ENCODE measurements at places on chromosomes 13 and 19. TPM values are rescaled to one million over a fixed set of nuclear protein-coding genes. Genes with fewer than 3 reads are reported as not detected.

DNA sequence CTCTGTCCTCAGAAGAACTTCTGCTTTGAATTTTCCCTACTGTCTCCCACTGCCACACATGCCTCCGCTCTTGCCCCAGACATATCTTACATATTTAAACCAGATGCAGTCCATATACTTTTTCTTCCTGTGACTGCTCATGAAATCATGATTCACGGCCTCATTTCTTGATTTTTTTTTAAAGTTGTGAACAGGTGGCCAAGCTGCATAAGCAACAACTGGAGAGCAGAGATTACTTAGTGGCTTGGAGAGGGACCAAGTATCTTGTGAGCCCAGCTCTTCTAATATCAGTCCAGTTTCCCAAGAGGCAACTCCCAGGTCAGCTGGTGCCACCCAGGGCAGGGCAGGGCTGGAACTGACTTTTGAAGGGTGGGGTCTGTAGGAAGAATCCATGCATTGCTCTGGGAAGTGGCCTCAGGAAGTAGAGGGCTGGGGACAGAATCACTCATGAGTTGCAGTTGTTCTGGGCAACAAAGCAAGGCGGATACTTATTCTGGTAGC, 152.4 kb downstream of the LMO7 start:
- no peaks in the 10 kb centered on the region for H3K27me3 ChIP-seq
- H3K36me3 ChIP-seq = no peaks in the 10 kb centered on the region
- H3K4me1 ChIP-seq = no peaks in the 10 kb centered on the region
- DNase-seq = no peak

- H3K27ac ChIP-seq = no peak overlapping the region
- no peaks in the 10 kb centered on the region for H3K36me3 ChIP-seq
- no peaks in the 10 kb centered on the region for H3K4me1 ChIP-seq
- no peaks in the 10 kb centered on the region for H3K27me3 ChIP-seq
- H3K4me3 ChIP-seq = no peak overlapping the region
Observed at GRCh38 chr19:27966390-27966816, 1246.5 kb downstream of the UQCRFS1 start.

GRCh38 chr19:3281026-3281425, 56.6 kb downstream of the CELF5 start:
- H3K4me1 ChIP-seq = peaks cover 23% of the 10 kb centered on the region
- no peak overlapping the region for H3K27ac ChIP-seq
- H3K4me3 ChIP-seq = no peak overlapping the region
- no peaks in the 10 kb centered on the region for H3K27me3 ChIP-seq
- no peaks in the 10 kb centered on the region for H3K36me3 ChIP-seq
- DNase-seq = no peak

- no peaks in the 10 kb centered on the region for H3K36me3 ChIP-seq
- no peak overlapping the region for H3K27ac ChIP-seq
- H3K4me3 ChIP-seq = no peak overlapping the region
- DNase-seq = no peak
Observed at GRCh38 chr19:5889288-5889971, 14.2 kb downstream of the NDUFA11 start.

DNA sequence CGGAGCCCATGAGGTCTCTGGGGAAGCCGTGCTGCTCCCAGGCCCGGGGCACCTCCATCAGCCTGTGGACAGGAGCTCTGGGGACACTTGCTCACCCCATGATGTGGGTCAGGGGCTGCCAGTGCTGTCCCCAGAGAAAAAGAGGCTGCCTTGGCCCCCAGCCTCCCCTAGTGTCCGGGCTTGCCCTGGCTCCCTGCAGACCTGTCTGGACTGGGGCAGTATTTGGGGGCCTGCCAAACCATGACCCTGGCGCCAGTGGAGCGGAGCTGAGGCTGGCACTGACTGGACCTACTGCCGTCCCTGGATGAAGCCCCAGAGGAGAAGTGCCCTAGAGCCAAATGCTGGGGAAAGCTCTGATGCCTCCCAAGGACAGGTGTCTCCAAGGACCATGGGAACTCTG, 30.4 kb downstream of the ELAVL1 start:
- H3K27ac ChIP-seq = no peak overlapping the region
- DNase-seq = no peak
- H3K4me1 ChIP-seq = no peaks in the 10 kb centered on the region
- H3K36me3 ChIP-seq = peaks cover 52% of the 10 kb centered on the region
- H3K4me3 ChIP-seq = no peak overlapping the region

DNA sequence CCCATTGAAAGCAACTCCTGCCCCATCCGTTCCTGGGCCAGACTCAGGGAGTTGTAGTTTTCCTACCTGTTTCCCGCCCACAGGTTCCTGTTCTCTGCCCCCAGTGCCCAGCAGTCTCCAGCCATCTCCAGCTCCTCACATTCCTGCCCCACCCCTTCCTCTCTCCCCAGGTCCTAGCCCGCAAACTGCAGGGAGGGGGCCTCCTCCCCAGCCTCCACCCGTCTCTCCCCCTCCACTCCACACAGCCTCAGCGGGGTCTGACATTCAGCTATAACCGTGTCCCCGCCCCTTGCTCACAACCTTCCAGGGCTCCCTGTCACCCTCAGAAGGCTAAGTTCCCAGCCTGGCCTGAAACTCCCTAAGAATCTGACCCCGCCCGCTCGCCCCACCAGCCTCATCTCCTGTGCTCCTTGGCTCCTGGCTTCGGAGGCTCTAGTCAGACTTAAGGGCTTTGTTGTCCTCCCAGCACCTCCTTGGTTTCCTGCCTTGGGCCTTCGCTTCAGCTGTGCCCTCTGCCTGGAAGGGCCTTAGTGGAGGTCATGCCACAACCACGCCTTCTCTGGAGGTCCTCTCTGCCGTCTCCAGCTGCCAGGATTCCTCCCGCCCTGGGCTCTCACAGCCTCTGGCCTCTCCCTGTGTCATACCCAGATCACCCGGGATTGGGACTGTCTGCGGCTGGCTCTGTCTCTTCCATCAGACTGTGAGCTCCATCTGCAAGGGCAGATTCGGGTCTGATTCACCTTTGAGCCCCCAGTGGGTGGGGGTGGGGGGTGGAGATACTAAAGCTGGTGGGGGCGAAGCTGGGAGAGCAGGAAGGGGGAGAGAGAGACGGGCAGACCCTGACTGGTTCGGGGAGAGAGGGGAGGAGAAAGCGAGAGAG, 5.1 kb upstream of the SPACA6 start:
- H3K4me3 ChIP-seq = no peak overlapping the region
- no peaks in the 10 kb centered on the region for H3K27me3 ChIP-seq
- peaks cover 6% of the 10 kb centered on the region for H3K4me1 ChIP-seq
- H3K27ac ChIP-seq = no peak overlapping the region

DNA sequence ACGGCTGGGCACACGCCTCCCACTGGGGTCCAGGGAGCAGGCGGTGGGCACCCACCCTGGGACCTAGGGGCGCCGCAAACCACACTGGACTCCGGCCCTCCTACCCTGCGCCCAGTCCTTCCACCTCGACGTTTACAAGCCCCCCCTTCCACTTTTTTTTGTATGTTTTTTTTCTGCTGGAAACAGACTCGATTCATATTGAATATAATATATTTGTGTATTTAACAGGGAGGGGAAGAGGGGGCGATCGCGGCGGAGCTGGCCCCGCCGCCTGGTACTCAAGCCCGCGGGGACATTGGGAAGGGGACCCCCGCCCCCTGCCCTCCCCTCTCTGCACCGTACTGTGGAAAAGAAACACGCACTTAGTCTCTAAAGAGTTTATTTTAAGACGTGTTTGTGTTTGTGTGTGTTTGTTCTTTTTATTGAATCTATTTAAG, 1.6 kb downstream of the JUNB start:
- H3K36me3 ChIP-seq = peaks cover 4% of the 10 kb centered on the region
- H3K27me3 ChIP-seq = no peaks in the 10 kb centered on the region
- peak overlapping the region; percentile 88 for H3K4me3 ChIP-seq
- peaks cover 50% of the 10 kb centered on the region for H3K4me1 ChIP-seq
- H3K27ac ChIP-seq = peak overlapping the region; percentile 100

DNA sequence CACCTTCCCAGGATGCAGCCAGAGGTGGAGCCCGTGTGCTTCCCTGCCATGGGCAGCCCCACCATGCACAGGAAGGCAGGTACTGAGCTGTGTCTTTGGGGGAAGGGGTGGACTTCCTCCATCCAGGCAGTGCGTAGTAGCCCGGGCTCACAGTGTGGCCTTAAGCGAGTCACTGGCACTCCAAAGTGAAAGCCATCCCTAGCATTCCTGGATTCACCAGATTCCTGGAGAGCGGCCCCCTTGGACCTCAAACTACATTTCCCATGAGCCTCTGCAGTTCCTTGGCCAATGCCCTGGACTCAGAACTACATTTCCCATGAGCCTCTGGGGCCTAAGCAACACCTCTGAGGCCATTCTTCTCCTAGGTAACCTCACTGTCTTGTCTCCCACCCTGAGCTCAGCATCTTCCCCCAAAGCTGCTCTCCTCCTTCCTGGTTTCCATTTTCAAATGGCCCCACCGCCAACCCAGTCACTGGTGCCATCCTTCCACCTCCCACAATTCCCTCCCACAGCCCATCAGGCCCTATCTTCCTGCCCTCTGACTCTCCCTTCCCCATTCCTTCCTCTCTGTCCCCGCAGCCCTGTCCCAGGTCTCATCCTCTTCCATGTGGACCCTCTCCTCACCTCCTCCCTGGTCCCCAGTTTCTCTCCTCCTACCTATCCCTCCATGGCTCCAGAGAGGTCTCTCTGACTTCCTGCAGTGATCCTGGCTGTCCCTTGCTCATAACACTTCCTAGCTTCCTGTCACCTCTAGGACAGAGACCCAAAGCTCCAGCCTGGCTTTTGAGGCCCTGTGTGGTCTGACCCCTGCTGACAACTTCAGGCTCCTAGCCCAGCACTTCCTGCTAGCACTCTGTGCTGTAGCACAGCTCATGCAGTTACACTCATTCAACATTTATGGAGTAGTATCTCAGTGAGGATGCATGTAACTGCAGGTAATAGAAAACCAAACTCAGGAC, at the start of gene C19orf81:
C19orf81 (plus strand) TSS at position 13 of the 959 bp plus-strand sequence; CDS start at position 13, 0 bp downstream.
- H3K27ac ChIP-seq = no peak within 1 kb of the TSS
- no peaks in the 10 kb centered on the region for H3K4me1 ChIP-seq
- DNase-seq = no peak
- no peak within 1 kb of the TSS for H3K4me3 ChIP-seq
- H3K27me3 ChIP-seq = no peaks in the 10 kb centered on the region

DNA sequence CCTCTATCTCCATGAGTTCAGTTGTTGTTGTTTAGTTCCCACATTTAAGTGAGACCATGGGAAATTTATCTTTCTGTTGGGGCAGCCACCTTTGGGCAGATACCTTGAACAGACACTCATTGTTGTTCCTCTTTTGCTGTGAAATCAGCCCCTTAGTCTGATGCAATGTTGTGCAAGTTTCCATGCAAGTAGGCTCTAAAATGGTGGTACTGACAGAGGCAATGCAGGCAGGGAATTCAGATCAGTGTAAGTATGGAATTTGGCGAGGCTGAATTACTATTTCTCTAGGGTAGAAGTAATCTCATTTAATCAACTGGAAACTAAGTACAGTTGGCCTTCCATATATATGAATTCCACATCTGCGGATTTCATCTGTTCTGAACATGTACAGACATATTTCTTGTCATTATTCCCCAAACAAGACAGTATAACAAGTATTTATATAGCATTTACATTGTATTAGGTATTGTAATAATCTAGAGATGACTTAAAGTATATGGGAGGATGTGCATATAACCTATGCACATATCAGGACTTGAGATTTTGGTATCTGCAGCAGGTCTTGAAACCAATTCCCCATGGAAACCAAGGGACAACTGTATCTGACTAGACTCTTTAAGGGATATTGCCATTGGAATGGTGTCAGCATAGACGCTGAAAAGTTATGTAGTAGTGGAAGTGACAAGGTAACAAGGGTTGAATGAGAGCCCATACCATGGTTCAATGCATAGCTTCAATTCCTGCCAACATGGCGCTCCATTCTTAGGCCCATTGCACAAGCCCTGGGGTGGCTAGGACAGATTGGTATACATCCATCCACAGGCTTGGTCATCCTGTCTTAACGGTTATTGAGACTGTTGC, 281.5 kb upstream of the HTR2A start:
- H3K27me3 ChIP-seq = no peaks in the 10 kb centered on the region
- H3K4me1 ChIP-seq = no peaks in the 10 kb centered on the region
- DNase-seq = no peak
- H3K4me3 ChIP-seq = no peak overlapping the region

DNA sequence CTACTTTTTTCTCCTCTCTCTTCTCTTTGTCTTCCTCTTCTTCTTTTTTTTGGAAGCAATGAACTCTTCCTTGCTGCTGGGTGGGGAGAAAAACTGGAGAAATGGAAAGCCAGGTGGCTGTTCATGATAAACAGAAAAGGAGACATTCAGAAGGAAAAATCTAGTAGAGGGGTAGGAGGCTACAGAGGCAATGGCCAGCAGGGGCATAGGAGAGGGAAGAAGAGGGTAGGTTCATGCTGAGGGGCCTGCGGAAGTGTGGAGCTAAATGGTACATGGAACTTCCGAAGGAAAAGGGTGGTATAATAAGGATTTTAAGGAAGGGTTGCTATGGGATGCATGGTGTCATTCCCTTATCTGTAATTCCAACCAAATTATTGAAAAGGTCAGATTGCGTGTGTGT, 17.5 kb upstream of the HS6ST3 start:
- H3K27me3 ChIP-seq = no peaks in the 10 kb centered on the region
- H3K4me1 ChIP-seq = no peaks in the 10 kb centered on the region
- DNase-seq = no peak
- H3K36me3 ChIP-seq = no peaks in the 10 kb centered on the region

DNA sequence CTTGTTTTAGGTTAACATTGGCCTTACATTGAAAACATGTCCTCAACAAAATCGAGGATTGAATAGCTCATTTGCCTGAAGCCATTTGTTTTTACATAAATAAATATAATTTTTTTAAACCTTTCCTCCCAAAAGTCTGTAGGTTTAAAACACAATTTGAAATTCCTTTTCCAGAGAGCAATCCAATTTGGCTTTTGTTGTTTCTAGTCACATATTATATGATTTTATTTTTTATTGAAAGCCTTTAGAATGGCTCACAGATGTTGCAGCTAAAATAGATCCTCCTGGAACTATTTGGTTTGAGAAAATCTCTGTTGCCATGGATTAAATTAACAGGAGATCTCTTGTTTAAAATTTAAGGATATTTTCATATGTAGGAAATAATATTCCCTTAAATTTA, 512.6 kb downstream of the KLF5 start:
- no peak overlapping the region for H3K27ac ChIP-seq
- DNase-seq = no peak
- no peaks in the 10 kb centered on the region for H3K36me3 ChIP-seq
- no peaks in the 10 kb centered on the region for H3K27me3 ChIP-seq
- H3K4me1 ChIP-seq = no peaks in the 10 kb centered on the region

- H3K4me1 ChIP-seq = peaks cover 14% of the 10 kb centered on the region
- no peaks in the 10 kb centered on the region for H3K36me3 ChIP-seq
- H3K27me3 ChIP-seq = no peaks in the 10 kb centered on the region
- H3K4me3 ChIP-seq = peak overlapping the region; percentile 60
Observed at GRCh38 chr19:6925801-6926751, 38.7 kb downstream of the ADGRE1 start.

- H3K4me1 ChIP-seq = peaks cover 41% of the 10 kb centered on the region
- no peak overlapping the region for H3K4me3 ChIP-seq
- no peak for DNase-seq
- H3K27ac ChIP-seq = no peak overlapping the region
Observed at GRCh38 chr13:94332359-94333096, 147.0 kb downstream of the DCT start.

Gene MUC16
- polyA plus RNA-seq = not detected

Gene APLP1
- not detected for polyA plus RNA-seq

Gene ZNF813
- polyA plus RNA-seq = 0.86 TPM

Gene LILRA1
- polyA plus RNA-seq = not detected

Gene LENG8
- polyA plus RNA-seq = 11.3 TPM

Gene ATP8B3
- polyA plus RNA-seq = 2.3 TPM

Gene CYP2F1
- polyA plus RNA-seq = not detected

Gene GSX1
- not detected for polyA plus RNA-seq

Gene ATF5
- 2.3 TPM for polyA plus RNA-seq

Gene ADM5
- 0.24 TPM for polyA plus RNA-seq
